H4 (cell line): ENCODE measurements at places on chromosomes 11 and 22.

- no peak for DNase-seq
Measured at GRCh38 chr11:15560689-15561467, 446.2 kb downstream of the INSC start.

- DNase-seq: no peak
Measured at GRCh38 chr22:26502688-26503561, 9.3 kb downstream of the TFIP11 start.

- peak; percentile 35 for DNase-seq
Measured at GRCh38 chr11:92978271-92979111, 9.0 kb downstream of the MTNR1B start.

DNA sequence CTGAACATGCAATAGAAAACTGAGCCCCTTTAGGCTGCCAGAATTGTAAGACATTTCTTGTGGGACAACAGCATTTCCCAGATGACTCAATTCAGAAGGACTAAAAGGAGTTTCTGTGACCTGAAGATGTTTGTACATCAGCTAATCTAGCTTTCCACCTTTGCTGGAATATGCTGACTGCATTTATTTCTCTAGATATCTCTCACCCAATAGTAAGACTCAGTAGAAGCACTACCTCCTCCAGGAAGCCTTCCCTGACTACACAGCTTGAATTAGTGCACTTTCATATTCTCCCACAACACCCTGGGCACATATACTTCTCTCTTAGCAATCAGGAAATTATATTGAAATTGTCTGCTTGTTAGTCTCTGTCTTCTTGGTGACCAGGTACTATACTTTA lies 98.1 kb upstream of the BLID start:
- no peak for DNase-seq

GRCh38 chr22:25404928-25405816 lies 159.3 kb upstream of the GRK3 start:
- DNase-seq: peak; percentile 24

GRCh38 chr22:50683086-50683993 lies 10.7 kb downstream of the SHANK3 start:
- no peak for DNase-seq

DNA sequence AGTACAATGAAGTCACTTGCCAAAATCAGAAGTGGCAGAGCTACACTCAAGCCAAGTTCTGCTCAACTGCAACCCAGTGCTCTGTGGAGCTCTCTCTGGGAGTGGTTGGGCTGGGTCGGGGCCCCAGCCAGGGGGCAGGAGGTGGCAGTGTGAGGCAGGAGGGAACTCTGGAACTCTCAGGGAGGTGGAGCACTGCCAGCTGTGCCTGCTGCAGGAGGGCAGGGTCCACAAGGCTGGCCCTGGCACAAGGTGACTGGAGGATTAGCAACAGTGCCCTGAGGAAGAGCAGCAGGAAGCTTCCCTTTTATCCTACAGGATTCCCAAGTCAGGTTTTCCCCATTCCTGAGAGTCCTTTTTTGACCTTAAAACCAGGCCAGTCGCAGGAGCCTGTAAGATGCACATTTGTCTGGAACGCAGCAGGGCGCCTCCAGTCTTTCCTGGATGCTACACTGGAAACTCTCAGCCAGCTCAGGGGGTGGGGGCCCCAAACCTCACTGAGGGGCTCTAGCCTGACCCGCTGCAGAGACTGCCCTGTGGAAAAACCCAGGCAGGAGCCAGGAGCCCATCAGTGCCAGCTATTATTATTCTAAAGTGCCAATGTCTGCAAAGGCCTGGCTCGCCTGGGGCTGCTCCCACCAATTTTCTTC lies 31.8 kb downstream of the DKK3 start:
- peak; percentile 46 for DNase-seq

DNA sequence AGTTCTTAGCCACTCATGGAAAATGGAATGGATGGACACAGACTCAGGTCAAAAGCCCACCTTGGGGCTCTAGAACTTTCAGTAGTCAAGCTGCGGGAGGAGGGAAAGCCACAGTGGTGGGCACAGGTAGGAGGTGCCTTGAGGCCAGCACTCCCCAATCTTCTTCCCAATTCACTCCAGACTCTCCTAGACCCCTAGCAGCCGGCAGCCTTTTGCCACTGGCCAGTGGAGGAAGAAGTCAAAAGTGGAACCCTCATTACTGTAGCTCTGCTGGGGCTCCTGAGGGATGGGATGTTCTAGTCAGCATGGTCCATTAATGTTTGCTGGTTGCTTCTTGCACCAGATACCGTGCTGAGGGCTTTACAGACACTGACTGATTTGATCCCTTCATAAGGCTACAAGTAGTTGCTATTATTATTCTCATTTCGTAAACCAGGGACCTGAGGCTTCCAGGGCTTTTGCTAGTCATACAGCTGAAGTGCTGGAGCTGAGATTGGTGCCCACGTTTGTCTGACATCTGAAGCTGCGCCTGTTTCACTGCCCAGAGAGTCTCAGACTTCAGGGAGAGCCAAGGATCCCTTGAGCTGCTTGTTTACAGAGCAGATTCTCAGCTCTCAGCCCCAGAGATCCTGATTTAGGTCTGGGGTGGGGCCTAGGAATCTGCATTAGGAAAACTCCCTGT lies 1.1 kb downstream of the UCP3 start:
- no peak for DNase-seq

- DNase-seq: peak; percentile 99
Measured at GRCh38 chr11:27209562-27210005, 153.4 kb downstream of the CCDC34 start.

- DNase-seq: no peak
Measured at GRCh38 chr11:69156235-69156639, 502 bp downstream of the SMIM38 start.

DNA sequence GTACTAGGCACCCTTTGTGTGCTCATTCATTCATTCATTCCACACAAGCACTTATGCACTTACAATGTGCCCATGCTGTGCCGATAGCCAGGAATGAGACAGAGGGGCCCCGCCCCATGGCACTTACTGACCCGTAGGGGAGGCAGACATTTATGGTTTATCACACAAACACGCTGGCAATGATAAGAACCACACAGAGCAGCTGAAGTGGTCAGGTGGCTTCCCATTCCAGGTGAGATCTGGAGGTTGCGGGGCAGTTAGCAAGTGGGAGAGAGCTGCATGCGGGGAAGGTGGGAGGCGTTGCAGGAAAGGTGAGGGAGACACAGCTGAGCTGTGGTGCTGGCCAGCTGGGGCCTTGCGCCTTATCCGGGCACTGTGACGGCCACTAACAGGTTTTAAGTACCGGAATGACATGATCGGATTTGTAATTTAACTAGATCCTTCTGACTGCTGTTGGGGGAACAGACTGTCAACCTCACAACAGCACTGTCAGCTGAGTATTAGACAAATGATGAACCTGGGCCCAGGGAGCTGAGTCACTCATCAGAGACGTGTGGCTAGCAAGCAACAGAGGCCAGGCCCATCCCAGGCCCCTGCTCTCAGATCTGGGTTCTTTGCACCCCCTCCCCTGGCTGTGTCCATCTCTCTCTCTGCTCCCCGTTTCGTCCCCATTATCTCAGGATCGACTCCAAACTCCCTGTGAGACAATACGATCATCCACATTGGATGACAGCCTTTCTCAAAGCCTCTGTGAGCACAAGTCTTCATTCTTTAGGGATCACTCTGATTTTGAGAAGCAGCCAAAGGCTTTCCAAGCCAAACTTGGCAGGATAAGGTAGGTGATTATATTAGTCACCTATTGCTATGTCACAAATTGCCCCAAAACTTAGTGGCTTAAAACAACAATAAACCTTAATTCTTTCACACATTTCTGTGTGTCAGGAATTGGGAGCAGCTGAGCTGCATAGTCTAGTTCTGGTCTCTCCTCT lies 28.4 kb downstream of the RASD2 start:
- DNase-seq: no peak

DNA sequence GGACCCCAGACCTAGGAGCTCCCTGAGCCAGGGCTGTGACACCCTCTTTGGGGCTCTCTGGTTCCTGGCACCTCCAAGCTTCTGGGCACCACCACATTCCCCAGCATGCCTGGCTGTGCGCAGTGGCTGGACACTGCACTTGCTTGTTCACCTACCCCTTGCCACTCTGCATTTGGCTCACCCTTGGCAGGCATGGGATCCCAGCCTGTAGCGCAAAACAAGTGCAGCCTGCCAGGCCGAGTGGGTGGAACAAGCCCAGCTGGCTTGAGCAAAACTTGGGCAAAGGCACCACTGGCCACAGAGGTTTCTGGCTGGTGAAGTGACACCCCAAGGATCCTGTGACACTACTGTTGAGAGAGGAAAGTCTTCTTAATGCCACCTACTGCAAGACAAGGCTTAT lies 57.3 kb downstream of the CCDC34 start:
- DNase-seq: no peak

DNA sequence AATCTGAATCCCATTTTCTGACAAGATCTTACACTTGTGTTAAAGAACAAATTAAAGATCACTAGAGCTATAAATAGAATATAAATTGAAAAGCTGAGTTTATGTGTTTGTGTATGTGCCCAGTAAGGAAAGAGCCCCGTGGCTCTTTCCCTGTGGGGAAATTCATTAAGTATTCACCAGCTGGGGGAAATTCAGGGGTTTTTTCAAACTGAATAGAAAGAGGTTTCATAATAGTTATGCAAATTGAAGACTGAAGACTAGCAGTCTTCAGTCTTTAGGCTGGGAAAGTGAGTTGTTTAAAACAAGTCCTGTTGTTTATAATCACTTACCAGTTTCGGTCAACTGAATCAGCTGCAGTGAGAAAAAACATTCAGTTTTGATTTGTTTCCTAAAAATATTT lies 11.3 kb upstream of the MS4A7 start:
- no peak for DNase-seq

- DNase-seq: no peak
Measured at GRCh38 chr11:24496386-24496735, 492 bp upstream of the LUZP2 start.

DNA sequence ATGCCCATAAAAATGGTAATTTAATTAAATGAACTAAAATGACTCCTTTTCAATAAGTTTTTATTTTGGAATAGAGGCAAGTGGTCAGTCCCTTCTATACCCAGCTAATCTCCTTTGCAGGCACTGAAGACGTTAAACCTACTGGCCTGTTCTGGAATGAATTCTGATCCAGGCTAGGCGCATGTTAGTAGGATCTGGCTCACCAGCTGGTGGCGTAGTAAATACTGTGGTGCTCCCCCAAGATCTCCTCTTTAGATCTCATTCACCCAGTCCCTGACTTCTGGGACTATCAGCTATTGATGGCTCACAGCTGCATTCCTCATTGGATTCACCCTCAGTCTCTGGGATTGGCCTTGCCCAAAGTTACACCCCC lies 173.7 kb upstream of the DDI1 start:
- no peak for DNase-seq

GRCh38 chr11:66974724-66975404 lies at the start of gene C11orf86:
TSS of gene C11orf86 (plus strand) at chr11:66975304. CDS start at chr11:66975363, 59 bp downstream.
- DNase-seq: no peak

- DNase-seq: no peak
Measured at GRCh38 chr11:11923828-11924227, 82.1 kb downstream of the USP47 start.

DNA sequence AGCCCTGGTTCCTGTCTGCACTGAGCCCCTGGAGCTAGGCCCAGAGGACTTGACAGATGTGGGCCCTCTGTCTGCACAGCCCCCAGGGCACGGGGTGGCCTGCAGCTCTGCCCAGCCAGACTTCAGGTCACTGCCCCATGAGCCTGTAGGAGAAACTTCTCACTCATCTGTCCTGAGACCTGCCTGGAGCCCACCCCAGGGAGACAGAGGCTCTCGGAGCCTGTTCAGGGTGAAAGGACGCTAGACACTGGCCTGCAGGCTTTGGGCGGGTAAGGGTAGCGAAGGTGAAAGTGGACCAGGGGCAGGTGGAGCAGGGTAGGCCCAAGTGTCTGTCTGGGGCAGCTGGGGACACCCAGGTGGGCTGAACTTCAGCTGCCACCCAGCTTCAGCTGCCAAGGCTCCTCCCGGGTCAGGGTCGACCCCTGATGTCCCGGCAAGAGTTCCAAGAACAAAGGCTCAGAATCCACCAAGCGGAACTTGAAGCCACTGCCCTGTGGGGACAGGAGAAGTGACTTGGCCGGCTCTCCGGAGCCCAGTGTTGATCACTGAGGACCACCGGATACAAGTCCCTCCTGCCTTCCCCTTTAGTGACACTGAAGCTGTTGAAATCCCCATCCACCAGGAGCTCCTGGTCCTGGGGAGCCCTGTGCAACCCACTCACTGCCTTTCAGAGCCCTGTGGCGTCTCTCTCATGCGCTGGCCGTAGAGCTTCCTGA lies 90.3 kb downstream of the KCNQ1 start:
- no peak for DNase-seq

DNA sequence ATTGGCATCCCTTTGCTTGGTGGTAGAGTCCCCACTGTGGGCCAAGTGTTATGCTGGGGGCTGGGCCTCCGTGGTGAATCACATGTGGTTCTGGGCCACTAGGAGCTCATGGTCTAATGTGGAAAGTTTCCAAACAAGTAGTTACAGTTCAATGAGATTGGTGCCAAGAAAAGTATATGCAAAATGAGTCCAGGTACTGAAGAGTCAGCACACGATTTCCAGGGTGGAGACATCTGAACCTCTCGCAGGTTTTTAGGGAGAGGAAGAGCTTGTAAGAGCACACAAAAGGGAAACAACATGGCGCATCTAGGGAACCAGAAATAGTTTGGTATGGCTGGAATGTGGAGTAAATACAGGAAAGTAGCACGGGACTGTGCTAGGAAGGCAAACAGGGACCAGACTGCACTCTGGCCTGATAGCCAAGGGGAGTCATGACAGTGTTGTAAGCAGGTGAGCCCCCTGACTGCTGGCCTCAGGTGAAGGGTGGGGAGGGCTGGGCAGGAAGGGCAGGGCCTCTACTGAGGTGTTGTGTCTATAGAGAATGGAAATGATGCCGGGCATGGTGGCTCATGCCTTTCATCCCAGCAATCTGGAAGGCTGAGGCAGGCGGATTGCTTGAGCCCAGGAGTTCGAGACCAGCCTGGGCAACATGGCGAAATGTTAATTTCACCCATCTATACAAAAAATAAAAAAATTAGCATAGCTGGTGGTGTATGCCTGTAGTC lies 12.6 kb downstream of the POLR2F start:
- no peak for DNase-seq

GRCh38 chr22:45268958-45269844 lies 15.5 kb upstream of the UPK3A start:
- peak; percentile 47 for DNase-seq

GRCh38 chr11:64853709-64854108 lies 9.3 kb upstream of the CDC42BPG start:
- no peak for DNase-seq

- no peak for DNase-seq
Measured at GRCh38 chr11:130806746-130807145, 109.5 kb downstream of the SNX19 start.

DNA sequence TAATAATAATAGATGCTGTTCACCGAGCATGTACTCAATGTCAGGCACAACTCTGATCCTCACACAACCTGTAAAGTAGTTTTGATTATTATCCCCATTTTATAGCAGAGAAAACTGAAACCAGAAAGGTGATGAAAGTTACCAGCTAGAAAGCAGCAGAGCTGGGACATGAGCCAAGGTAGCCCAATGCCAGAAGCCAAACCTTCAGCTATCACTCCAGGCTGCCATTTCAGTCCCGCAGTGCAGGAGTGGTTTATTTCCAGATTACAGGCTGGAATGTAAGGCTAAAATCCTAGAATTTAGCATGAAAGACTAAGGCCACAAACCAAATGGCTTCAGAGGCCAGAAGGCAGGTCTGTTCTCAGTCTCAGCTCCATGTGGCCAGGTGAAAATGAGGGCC lies 108.8 kb downstream of the TENM4 start:
- no peak for DNase-seq

GRCh38 chr22:27474112-27474571 lies 327.4 kb downstream of the MN1 start:
- no peak for DNase-seq
